ENCODE measurements at places on chromosomes 2 and 18.

- DNase-seq, result no peak
Observed at GRCh38 chr2:75134860-75135259, 64.5 kb downstream of the TACR1 start.

DNA sequence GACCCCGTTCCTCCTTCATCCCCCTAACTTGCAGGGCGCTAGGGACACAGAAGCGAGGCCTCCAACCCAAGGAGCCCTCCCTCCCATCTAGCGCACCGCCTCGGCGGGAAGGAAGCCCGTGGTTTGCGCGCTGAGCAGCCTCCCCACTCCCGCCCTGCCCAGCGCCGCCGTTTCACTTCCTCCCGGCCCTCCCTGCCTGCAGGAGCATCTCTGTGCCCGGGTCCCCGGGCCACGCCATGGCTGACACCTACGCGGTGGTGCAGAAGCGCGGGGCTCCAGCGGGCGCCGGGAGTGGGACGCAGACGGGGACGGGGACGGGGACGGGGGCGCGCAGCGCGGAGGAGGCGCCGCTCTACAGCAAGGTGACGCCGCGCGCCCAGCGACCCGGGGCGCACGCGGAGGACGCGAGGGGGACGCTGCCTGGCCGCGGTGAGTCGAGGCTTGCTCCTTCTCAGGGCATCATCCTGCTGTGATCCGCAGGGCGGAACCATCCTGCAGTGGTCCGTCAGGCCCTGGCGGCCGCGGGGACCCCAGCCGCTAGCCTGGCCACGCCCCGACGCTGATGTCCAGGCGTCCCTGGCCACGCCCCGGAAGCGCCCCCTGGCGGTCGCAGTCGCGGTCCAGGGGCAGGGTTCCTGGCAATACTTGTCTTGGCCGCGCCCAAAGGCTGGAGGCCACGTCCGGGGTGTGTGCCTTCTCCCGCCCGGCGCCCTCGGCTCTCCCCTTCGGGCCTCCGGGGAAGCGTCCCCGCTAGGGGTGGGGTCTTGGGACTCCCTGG lies 16.4 kb downstream of the PTPN18 start:
- peak; percentile 77 for DNase-seq

GRCh38 chr2:134262684-134263083 lies 8.8 kb downstream of the MGAT5 start:
- DNase-seq, result no peak

DNA sequence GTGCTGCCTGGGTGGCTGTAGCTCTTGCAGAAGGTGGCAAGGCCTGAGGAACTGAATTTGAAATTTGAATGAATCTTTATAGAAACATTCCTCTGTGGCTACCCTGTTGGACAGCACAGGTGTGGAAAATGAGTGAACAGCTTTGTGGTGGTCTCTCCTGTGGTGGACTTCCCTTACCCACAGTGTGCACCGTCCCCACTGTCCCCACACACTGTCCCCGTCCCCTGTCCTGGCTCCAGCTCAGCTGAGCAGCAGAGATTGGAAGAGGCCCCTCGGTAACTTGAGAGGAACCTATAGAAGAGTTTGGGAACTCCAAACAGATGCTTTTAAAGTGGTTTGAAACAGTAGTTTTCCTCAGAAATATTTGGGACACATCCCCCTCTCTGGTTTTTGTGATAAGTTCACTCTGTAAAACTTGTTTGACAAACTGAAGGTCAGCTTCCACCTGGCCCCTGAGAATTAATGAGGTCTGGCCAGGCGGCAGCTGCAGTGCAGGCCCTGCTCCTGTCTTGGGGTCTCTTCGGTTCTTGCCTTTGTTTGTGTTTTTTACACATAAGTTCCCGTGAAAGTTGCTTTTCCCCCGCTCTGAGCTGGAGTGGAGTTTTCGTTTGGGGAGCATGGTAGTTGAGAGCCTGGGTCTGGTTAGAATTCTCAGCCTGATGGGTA lies 63.2 kb downstream of the ASAP2 start:
- DNase-seq, result no peak

DNA sequence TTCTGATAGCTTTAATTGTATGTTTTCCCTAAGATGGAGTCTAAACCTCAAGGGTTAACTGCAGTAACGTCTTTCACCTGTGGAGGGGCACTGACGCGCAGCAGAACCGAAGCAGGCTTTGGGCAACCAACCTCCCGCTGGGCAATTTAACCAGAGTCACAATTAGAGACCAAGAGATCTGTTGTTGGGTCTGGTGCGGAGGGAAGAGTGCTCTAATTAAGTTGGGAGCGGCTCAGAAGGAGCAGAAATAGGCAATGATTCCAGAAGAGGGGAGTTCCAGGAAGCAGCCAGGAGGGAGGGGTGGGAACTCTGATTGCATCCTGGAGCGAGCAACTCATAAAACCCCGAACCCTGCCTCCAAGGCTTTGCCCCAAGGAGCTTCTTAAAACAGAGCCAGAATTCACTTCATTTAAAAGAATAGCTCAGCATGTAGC lies 245.8 kb downstream of the PAX3 start:
- peak; percentile 29 for DNase-seq

- DNase-seq, result no peak
Observed at GRCh38 chr2:79849949-79850348, 337.1 kb downstream of the CTNNA2 start.
